ENCODE measurements at places on chromosomes 2 and 18.
A peak's percentile ranks its signal among the peaks of the same experiment; 100 is the strongest.

- no peak for DNase-seq
These were observed 1344.5 kb upstream of the CHAC2 start for GRCh38 chr2:52423111-52423510.

DNA sequence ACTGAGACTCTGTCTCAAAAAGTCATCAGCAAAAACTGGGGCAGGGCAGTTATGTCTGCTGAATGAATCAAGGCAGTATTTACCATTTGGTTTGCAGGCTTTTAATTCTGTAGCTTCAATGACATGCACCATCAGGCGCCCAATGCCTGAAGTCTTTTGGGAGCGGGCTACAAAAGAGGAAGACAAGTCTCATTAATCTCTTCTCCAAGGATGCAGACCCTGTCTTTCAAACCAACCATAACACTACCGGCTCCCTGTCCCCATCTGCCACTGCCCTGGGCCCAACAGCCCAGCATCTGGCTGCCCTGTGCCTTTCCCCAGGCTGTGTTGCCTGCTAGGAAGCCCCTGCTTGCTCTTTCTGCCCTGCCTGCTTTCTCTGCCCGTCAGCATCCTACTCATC is 30.3 kb downstream of the FAM228A start:
- peak; percentile 57 for DNase-seq

- no peak for DNase-seq
These were observed 57.7 kb upstream of the MAP4K3 start for GRCh38 chr2:39494784-39495251.

DNA sequence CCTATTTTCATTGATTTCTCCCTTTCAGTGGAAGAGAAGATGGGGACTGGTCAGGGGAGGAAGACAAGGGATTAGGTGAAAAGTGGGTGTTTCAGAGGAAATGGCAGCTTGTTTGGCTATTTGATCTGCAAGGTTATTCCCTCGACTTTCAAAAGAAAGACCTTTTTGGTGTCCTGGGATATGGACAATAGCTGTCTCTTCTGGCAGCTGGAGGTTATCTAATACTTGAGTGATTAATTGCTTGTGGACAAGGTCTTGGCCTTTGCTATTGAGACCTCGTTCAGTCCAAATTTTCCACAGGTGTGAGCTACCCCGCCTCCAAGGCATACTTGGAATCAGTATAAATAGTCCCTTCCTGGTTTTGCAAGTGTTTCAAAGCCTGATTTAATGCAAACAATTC is 33.3 kb upstream of the TRAPPC8 start:
- no peak for DNase-seq

DNA sequence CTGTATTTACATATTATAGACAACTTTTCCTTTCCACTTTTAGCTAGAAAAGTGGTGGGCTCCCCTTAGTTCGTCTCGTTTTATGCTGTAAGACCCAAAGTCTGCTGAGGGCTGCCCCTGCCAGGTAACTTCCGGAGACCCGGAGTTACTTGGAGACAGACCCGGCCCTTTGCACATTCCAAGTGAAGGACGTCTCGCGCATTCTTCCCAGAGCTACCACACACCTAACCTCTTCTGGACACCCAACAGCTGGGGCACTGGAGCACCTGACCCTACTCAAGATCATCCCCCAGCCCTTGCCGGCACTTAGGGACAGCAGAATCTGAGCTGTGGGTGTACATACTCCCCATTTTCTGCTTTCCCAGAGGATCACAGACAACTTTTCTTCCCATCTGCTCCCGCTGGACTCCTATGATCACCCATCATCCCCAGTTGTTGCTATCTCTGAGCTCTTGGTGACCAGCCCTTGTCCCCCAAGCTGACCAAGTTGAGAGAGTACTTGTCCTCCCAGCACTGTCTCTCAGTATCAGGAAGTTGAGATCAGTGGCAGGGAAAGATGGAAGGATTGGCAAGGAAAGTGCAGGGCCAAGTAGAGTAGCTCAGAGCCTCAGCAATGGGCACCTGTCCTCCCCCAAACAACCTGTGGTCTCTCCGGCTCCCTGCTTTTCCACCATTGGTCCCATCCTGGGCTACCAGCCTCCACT is 8.4 kb upstream of the SATB2 start:
- DNase-seq: no peak

- no peak for DNase-seq
These were observed 640.1 kb upstream of the FSHR start for GRCh38 chr2:49794396-49794795.

GRCh38 chr2:50443868-50444630 is 587.9 kb downstream of the NRXN1 start:
- no peak for DNase-seq

GRCh38 chr2:215500466-215500865 is 64.6 kb upstream of the FN1 start:
- DNase-seq: no peak

GRCh38 chr2:35378791-35379190 is 976.8 kb upstream of the CRIM1 start:
- no peak for DNase-seq

GRCh38 chr2:28702415-28702861 is 49.2 kb upstream of the PPP1CB start:
- DNase-seq: no peak

DNA sequence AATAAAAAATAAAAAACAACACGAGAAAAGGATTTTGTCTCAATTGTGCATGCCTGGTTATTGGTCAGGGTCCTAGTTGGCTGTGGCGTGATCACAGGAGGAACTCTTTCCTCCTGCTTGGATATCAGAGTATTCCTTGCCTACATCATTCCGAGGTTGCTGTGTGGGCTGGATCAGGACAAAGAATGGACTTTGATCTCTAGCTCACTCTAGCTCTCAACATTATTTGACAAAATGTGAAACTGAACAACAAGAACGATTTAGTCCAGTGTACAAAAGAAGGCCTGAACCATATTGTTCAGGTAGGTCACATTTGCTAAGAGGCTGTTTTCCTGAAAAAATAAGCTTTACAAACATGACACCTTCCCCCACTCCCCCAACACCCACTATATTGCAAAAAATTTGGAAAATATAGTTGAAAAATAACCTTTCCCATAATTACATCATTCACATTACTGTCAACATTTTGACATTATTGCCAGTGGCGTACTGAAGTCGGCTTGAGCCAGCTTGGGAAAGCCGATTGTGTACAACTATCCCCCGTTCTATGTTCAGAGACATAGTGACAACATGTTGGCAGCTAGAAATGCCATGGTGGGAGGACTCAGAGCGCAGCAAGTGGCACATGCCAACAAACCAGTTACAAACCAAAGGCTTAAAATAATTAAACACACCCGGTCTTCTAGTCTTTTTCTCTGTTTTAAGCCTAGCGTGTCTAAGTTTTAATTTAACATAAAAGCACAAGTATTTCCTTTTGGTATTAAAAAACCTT is 179.0 kb downstream of the LPIN1 start:
- DNase-seq: peak; percentile 56

DNA sequence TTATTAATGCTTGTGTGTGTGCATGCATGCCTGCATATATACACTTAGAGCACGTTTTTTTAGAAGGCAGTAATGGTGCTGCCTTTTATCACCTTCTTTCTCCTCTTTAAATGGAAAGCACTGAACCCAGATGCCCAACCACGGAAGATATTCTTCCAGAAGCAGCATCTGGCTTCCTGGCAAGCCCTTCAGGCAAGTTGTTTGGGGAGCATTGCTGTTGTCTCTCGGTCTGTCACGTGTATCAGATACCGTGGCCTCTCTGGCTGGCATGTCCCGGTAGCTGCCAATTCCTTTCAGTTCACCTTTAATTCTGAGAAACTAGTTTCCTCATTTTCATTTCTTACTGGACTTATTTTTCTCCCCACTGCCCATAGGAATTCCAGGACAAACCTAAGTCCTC is 587.8 kb downstream of the ARHGAP15 start:
- DNase-seq: no peak

GRCh38 chr2:166384774-166385173 is 9.0 kb upstream of the SCN9A start:
- DNase-seq: peak; percentile 80

DNA sequence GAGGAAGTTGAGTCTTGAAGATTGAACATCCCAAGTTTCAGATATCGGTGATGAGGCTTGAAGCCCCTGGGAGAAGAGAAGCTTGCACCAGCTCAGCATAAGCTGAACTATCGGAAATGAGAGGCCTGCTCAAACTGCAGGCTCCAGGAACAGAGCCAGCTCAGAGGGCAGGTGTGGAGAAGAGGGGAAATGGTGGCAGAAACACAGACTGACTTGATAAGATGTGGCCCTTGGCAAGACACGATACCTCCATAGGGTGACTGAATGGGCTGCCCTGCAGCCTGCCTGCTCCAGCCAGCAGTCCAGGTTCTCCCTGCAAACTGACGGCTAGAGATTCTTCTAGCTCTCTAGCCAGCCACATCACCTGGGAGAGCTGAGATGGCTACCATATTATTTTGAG is 86.6 kb downstream of the MYT1L start:
- DNase-seq: no peak

DNA sequence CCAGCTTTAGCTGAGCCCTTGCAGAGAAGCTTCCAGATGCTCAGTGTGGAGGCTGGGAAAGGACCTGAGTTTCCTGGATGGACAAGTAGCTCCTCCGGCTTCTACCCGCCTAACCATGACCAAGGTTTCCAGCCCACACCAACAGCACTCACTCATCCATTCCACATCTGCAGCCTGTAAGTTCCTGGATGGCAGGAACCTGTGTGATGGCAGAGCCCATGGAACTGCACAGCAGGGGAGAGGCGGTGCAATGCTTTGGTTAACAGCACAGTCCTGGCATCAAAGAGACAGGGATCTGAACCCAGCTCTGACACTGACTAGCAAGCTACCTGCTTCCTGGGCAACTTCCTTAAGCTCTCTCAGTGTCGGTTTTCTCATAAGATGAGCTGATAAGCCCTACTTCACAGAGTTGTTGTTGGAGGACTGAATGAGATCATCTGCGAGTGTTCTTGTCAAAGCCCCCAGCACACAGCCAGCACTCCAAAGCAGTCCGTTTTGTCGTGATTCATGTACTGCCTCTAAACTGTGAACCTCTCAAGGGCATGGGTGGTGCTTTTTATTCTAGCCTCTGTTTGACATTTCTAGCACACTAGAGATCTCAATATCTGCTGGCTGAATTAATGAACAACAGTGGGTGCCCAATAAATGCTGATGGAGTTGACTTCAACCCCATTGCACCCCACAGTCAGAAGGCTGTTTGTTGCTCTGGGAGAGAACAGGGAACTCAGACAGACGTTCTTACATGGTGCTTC is 41.6 kb upstream of the OTOF start:
- DNase-seq: no peak

DNA sequence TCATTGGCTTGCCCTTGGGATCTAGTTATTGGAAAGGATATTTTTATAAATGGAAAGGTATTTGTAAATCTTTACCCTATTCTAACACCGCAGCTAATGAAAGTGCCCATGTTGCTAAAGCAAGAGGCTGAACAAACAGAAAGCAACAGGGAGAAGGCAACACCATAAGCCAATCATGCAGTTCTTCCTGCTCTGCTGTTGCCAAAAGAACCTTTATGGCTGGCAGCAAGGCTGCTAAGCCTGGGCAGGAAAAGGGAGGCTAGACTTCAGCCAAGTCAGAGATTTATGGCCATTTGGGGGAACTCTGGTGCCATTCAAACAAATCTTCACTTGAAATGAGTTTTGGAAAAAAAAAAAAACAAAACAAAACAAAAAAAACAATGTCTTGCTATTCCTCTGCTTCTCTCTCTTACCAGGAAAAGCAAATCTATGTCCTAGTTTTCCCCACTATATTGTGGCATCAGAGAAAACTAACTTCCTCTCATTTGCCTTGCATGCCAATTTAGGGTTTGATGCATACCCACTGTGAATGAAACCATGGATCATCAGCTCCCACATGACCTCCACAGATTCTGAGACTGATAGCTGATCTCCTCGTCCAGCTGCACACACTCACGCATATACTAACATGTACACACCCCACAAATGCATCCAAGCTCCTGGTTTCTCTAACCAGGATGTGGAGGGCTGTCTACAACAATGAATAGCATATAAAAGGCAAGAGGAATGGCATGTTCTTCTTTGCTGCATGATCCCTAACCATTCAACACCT is 179.3 kb downstream of the C1D start:
- DNase-seq: peak; percentile 80

- no peak for DNase-seq
These were observed 11.2 kb downstream of the CWC22 start for GRCh38 chr2:179995741-179996515.

GRCh38 chr2:54529935-54530334 is 73.8 kb downstream of the SPTBN1 start:
- DNase-seq: no peak

DNA sequence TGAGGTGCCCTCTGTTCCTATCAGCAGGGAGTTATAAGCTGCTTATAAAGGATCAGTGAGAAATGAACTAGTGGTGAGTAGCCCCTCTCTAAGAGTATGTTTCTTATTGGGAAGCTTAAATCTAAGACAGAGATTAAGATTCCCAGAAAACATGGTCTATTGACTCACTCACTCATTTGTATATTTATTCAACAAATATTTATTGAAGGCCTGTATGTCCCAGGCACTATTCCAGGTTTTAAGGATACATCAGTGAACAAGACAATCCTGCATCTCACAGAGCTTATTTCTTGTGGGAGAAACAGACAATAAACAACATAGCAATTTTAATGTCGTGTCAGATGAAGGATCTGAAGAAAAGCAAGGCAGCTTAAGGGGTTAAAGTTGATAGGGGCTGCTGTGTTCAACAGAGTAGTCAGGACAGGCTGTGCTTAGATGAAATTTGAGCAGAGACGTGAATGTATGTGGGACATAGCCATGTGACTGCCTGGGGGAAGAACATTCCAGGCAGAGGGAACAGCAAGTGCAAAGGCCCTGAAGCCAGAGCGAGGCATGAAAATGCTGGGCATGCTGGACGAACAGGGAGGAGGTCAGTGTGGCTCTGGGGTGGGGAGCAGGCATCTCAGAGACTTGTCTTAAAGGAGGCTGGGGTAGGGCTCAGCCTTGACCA is 14.8 kb upstream of the PSD4 start:
- no peak for DNase-seq

GRCh38 chr2:220985561-220985960 is 586.5 kb downstream of the EPHA4 start:
- no peak for DNase-seq

GRCh38 chr2:101403745-101404144 is 16.4 kb upstream of the CREG2 start:
- no peak for DNase-seq

GRCh38 chr2:16238001-16238761 is 297.8 kb downstream of the MYCN start:
- DNase-seq: no peak

GRCh38 chr2:62458206-62458641 is 47.8 kb downstream of the TMEM17 start:
- DNase-seq: no peak

DNA sequence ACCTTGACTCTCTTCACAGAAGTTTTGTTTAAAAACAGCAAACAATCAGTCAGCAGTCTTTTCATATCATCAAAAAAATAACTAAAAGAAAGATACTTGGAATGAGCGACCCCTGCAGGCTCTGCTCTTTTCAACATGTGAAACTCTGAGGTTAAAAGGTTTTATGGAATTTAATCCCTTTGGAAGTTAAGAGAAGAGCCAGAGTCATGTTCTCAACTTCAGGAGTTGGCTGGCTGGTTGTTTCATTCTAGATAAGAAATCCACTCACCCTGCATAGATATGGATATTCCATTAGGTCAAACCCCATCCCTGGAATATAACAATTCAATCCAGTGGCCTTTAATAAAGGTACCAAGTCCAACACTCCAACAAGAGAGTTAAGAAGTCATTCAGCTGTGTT is 115.6 kb upstream of the RMDN2 start:
- DNase-seq: no peak

Measured in spinal cord (tissue), 10 donors.